Glomerular endothelial cell (primary cell): ENCODE measurements at places on chromosomes 16 and 17. TPM values are rescaled to one million over a fixed set of nuclear protein-coding genes. Genes with fewer than 3 reads are reported as not detected.

HSD17B2 gene
- total RNA-seq: 32.8 and 80.0 TPM in 2 replicates

TMEM220 gene
- total RNA-seq: 1.6 and 9.4 TPM in 2 replicates

CYGB gene
- 7.0 TPM in 2 replicates for total RNA-seq

KRTAP4-9 gene
- total RNA-seq: not detected in 2 replicates

LCMT1 gene
- total RNA-seq: 28.8 and 183 TPM in 2 replicates

GP1BA gene
- not detected in 2 replicates for total RNA-seq

NETO2 gene
- 32.3 and 42.6 TPM in 2 replicates for total RNA-seq

FASN gene
- 165 and 201 TPM in 2 replicates for total RNA-seq

PKMYT1 gene
- total RNA-seq: 9.0 and 12.9 TPM in 2 replicates

GNGT2 gene
- 1.4 and 2.9 TPM in 2 replicates for total RNA-seq

TMC7 gene
- 1.1 and 2.7 TPM in 2 replicates for total RNA-seq

CD7 gene
- not detected in 2 replicates for total RNA-seq

UMOD gene
- not detected in 2 replicates for total RNA-seq

KIF2B gene
- total RNA-seq: not detected in 2 replicates

CCL4L2 gene
- not detected in 2 replicates for total RNA-seq

B9D1 gene
- 20.0 and 22.6 TPM in 2 replicates for total RNA-seq

METTL26 gene
- total RNA-seq: 163 and 315 TPM in 2 replicates

OTOP2 gene
- total RNA-seq: not detected in 2 replicates

FSCN2 gene
- 0.29 and 0.64 TPM in 2 replicates for total RNA-seq

CDH15 gene
- 0.06 TPM in 1 of 2 replicates, not detected in the other for total RNA-seq

BCL6B gene
- total RNA-seq: 120 and 180 TPM in 2 replicates

CCDC78 gene
- 0.41 and 3.9 TPM in 2 replicates for total RNA-seq

CEMP1 gene
- total RNA-seq: not detected in 2 replicates

CIBAR2 gene
- total RNA-seq: 0.23 TPM in 1 of 2 replicates, not detected in the other

DNAAF8 gene
- total RNA-seq: 0.68 and 1.8 TPM in 2 replicates

RAB11FIP4 gene
- 1.2 TPM in 1 of 2 replicates, not detected in the other for total RNA-seq

BORCS6 gene
- total RNA-seq: 12.4 and 14.3 TPM in 2 replicates

EPOP gene
- 2.7 and 2.8 TPM in 2 replicates for total RNA-seq

CACNG5 gene
- total RNA-seq: not detected in 2 replicates

PALB2 gene
- 9.5 and 10.6 TPM in 2 replicates for total RNA-seq

ZNF469 gene
- 12.5 and 29.1 TPM in 2 replicates for total RNA-seq

CRHR1 gene
- total RNA-seq: not detected in 2 replicates

CCDC144A gene
- total RNA-seq: 1.5 and 3.0 TPM in 2 replicates

LRRC46 gene
- 0.24 TPM in 1 of 2 replicates, not detected in the other for total RNA-seq

ADCY9 gene
- 13.6 and 18.3 TPM in 2 replicates for total RNA-seq

FDXR gene
- 38.6 and 46.9 TPM in 2 replicates for total RNA-seq

MAP2K6 gene
- 4.7 and 8.8 TPM in 2 replicates for total RNA-seq

FZD2 gene
- 2.8 and 4.5 TPM in 2 replicates for total RNA-seq

GID4 gene
- 12.4 and 17.9 TPM in 2 replicates for total RNA-seq

LAT gene
- total RNA-seq: 2.3 and 3.0 TPM in 2 replicates

KCNJ2 gene
- 17.3 and 19.6 TPM in 2 replicates for total RNA-seq

LYRM1 gene
- 40.8 and 83.5 TPM in 2 replicates for total RNA-seq
